Stimulated activated CD8-positive, alpha-beta memory T cell treated with anti-CD3 and anti-CD28 coated beads, Interleukin-12 subunit alpha, Interleukin-12 subunit beta, amount 100 ng/mL, for 4 hours (primary cell): ENCODE measurements at places on chromosomes 1 and 21.
A peak's percentile ranks its signal among the peaks of the same experiment; 100 is the strongest.

DNA sequence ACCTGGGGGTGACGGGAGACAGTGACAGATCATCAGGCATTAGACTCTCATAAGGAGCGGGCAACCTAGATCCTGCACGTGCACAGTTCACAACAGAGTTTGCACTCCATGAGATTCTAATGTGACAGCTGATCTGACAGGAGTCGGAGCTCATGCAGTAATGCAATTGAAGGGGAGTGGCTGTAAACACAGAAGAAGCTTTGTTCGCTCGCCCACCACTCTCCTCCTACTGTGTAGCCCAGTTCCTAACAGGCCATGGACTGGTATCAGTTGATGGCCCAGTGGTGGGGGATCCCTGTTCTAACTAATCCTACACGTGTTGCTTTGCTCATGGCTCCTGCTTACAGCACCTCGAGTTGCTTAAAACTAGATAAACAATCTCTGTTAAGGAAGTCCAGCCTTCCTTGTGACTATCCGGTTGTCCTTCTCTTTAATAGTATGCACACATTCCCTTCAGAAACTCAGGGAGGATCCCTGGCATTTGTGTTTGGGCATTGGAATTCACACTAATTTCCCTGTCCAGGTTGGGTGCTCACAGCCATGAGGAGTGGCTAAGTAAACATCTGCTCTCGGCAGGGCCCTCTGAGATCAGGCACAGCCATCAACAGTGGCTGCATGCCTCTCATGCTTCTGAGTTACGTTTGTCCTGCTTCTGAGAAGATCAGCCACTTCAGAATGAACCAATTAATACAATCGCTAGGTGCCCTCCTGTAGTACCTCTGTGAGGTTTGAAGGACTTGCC, 21.1 kb upstream of the F3 start:
- DNase-seq = no peak

- no peak for DNase-seq
Measured at GRCh38 chr1:61085983-61086644, 3.8 kb downstream of the NFIA start.

DNA sequence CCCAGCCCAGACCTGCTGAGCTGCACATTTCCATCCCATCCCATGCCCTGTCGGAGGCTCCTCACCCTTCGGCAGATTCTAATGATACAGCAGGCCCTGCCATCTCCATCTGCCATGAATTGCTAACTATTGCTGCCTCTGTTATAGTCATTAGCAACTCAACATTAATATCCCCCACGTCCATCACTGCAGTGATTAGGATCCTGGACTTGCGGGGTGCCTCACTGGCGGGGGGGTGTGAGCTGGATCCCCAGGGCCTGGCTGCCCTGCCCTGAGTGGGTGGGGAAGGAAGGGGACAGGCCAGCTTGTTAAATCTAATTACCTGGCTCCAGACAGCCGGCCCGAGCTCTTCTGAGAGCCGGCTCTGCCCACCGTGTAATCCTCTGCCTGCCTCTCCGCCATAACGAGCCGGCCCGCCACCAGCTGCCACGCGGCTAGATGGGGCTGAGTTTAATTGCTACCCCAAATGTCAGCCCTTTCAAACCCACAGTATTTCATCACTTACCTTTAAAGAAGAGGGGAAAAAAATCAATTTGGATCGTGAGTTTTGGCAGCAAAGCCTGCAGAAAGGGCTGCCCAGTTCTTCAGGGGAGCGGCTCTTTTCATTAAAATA, 227.3 kb upstream of the CSF3R start:
- no peak for DNase-seq

GRCh38 chr1:54651608-54652007, 10.0 kb downstream of the MROH7 start:
- no peak for DNase-seq

DNA sequence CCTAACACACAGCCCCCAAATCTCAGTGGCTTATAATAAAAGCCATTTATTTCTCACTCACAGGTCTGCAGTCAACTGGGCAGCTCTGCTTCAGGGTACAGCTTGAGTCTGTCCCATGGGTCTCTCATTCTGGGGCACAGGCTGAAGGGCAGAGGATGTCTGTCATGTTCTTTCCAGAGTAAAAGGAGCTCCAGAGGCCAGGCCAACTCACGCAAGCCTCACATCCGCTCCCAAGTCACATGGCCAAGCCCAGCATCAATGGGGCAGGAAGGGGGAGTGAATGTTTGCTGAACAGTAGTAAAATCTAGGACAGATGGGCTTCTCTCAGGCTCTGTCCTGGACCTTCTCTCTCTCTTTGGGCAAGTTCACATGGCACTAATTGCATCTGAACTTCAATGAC, 7.1 kb upstream of the SSBP3 start:
- no peak for DNase-seq

GRCh38 chr1:212722270-212722957, 22.8 kb upstream of the BATF3 start:
- DNase-seq = no peak

GRCh38 chr1:169648709-169649108, 18.8 kb upstream of the SELP start:
- no peak for DNase-seq

- no peak for DNase-seq
Measured at GRCh38 chr21:32135401-32136363, 143.2 kb downstream of the MIS18A start.

- no peak for DNase-seq
Measured at GRCh38 chr1:83846138-83846537, 152.8 kb downstream of the TTLL7 start.

GRCh38 chr1:217630711-217631591, at the start of the genes GPATCH2 and SPATA17:
Gene GPATCH2, minus strand, starts transcription at chr1:217631090. Its CDS starts 119 bp downstream, at chr1:217630971.
Gene SPATA17, plus strand, starts transcription at chr1:217631344. Its CDS starts 35 bp downstream, at chr1:217631379.
- peak; percentile 49 for DNase-seq

DNA sequence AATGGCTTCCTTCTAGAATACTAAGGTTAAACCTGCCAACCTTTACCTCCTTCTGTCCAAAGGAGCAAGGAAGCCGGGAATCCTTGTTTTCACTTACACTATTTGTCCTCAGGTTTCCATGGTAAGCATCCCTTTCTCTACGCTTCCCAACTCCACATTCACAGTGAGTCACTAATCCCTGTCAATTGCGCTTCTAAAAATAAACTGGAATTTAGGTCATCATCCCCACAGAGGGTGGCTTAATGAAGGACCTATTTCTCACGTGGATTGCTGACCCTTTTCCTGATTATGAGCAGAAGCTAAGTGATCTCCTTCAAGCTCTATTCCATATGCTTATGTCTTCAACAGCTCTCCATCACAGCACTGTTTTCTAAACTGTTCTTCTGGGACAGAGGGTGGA, 39.9 kb upstream of the ABCA4 start:
- DNase-seq = no peak

DNA sequence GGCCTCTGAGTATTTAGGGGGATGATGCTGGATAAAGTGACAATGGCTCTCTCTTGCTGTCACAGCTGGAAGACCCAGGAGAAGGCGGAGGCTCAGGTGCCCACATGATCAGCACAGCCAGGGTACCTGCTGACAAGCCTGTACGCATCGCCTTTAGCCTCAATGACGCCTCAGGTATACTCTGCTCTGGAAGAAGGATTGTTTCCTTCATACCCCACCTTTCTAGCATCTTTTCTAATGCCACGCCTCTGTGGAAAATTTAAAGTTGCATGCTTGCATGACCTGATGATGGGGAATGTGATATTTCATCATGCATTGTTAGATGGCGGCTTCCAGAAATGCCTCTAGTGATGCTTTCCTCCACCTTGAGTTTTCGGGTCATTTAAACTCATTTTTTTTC, 2.8 kb downstream of the MAP3K7CL start:
- DNase-seq = no peak

- no peak for DNase-seq
Measured at GRCh38 chr21:42790520-42791065, 88.7 kb downstream of the WDR4 start.
